NCI-H1092 (cell line): ENCODE measurements at places on chromosomes 12 and 14.

DNA sequence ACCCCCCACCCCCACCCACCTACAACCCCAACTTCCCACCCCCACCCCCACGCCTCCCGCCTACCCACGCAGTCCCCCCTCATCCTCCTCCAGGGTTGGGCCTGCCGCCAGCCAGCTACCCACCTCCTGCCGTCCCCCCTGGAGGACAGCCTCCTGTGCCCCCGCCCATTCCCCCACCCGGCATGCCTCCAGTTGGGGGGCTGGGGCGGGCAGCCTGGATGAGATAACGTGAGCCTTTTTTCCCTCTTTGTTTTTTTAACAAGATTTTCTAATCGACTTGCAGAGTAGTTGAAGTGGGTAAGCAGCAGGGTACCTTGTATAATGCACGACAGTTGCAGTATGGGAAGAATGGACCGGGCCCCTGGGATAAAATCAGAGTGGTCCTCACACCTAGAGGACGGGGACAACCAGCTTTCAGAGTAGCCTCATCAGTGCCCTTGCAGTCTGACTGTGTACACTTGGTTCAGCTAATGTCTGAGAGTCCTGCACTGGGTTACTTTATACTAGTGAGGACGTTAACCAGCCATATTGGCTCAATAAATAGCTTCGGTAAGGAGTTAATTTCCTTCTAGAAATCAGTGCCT, 29.4 kb downstream of the CCNK start:
- DNase-seq, result no peak

GRCh38 chr12:19167708-19168107, 38.2 kb downstream of the PLEKHA5 start:
- DNase-seq, result no peak

- no peak for DNase-seq
Observed at GRCh38 chr12:83642205-83642604, 955.5 kb downstream of the TMTC2 start.

DNA sequence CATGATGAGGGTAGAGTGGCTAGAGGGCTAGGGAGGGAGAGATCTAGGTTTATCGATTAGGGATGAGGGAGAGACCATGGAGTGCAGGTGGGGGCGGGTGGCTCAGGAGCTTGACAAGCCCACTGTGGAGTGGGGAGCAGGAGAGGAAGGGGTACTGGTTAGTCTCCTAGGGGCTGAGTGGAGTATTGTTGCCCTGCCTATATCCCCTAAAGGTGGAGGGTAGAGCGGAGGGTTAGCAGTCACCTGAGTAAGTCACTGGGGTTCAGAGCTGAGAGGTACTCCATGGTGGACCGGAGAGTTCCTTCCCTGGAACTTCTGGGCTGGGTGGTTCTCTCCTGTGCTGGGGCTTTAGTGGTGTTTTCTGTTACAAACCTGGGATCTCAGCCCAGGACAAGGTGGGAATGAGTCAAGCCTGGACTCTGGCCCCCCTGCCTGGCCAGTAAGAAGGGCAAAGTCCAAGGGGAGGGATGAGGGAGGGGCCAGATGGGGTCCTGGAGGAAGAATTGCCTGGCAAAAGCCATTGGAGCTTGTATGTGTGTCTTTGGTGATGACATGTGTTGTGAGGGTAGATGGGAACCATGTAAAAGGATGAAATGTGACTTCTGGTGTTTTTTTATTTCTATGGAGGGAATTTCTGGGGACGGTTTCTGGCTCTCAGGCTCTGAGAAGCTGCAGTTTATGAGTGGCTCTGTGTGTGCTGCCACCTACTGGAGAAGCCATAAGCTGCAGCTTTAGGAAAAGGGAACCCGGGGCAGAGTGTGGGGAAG, at the start of gene CIDEB:
Gene CIDEB, minus strand, starts transcription at position 403 of the 767 bp plus-strand sequence. Its CDS starts 119 bp downstream, at position 284.
- DNase-seq, result peak; percentile 6

- no peak for DNase-seq
Observed at GRCh38 chr14:73775339-73776193, 61.4 kb upstream of the PNMA1 start.

- DNase-seq, result no peak
Observed at GRCh38 chr12:63419154-63419553, 249.1 kb downstream of the DPY19L2 start.

- DNase-seq, result no peak
Observed at GRCh38 chr12:31002999-31003398, 70.7 kb upstream of the DDX11 start.

GRCh38 chr12:82225871-82226270, 132.3 kb downstream of the CCDC59 start:
- no peak for DNase-seq

DNA sequence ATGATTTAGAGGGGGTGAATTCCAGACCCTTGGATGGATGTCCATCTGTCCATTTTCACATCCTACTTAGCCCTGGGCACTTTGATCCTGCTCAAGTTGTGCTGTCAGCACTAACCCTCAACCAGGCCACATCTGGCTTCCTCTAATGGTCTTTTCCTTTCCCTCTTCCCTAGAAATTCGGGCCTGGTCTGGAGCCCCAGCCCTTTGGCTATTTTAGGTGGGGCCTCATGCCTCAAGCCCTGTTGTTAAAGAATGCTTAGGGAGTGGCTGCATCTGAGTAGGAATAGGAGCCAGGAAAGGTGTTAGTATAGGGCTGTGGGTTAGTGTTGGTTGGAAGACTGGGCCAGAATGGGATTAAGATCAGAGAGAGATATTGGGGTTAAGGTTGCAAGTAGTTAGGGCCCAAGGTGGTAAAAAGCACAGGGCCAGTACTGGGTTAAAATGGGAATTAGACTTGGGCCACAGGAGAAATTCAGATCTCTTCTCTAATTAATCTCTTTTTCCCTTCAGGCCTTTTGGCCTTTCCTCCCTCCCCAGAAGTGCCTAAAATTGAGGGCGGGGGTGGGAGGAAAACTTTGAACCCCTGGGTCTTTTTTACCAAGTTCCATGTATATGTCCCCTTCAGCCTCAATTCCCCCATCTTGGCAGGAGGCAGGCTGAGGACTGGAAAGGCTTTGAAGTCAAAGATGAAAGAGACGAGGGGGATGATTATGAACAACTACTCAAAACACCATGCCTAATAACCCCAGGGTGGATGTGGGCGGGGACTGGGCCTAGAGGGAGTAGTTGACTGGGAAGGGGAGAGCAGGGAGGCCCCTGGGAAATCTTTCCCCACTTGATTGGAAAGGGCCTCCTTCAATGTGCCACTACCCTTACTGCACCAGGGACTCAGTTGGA, 4.0 kb upstream of the ZNF385A start:
- no peak for DNase-seq

DNA sequence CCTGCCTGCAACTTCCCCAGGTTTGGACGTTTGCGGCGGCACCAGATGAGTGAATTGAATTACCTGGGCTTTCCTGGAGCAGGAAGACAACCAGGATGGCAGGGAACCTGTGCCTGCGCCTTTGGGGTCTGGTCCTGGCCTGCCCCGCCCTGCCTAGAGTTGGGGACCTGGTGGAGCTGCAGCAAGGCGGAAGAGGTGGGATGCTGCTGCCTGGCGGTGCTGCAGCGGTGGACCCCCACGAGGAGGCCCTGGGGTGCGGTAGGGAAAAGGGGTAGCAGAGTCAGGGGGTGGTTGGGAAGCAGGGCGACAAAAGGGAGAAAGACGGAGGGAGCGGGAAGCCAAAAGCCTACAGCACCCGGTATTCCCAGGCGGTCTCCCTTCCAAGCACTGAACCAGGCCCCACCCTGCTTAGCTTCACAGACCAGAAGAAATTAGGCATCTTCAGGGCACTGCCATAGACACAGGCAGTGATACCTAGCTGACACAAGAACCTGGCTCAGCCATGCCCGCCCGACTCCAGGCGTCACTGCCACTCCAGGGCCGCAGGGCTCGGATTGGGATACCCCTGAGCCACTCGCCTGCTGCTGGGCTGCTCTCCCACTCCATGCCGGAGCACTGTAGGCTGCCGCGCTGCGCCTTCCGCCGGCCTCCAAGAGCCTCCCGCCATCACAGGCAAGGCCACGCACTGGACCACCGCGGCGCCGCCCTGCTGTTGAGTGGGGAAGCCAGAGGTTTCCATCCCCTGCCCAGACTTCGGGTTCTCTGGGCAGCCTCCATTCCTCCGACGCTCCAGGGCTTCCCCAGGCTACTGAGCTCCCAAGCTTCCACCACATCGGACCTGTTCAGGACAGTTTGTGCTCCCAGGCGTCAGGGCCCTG, 155.2 kb upstream of the ALG10B start:
- no peak for DNase-seq

GRCh38 chr14:55316564-55316963, 45.3 kb downstream of the FBXO34 start:
- no peak for DNase-seq

- DNase-seq, result no peak
Observed at GRCh38 chr12:15700595-15700994, 88.6 kb downstream of the EPS8 start.

- DNase-seq, result no peak
Observed at GRCh38 chr14:101062065-101062450, 158.5 kb upstream of the RTL1 start.

DNA sequence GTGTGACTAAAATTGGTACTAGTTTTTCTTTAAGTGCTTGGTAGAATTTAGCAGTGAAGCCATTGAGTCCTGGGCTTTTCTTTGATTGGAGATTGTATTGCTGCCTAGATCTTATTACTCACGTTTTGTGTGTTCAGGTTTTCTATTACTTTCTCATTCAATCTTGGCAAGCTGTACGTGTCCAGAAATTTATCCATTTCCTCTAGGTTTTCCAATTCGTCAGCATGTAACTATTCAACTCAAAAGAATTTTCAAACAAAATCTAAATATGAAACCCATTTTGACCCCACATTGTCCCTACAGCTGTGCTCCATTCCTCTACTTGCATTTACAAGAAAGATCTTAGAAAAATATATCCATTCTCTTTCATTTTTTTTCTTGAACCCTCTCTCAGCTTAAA, 1613.4 kb upstream of the SEL1L start:
- no peak for DNase-seq

- DNase-seq, result no peak
Observed at GRCh38 chr12:95790917-95791849, 619 bp upstream of the NTN4 start.

DNA sequence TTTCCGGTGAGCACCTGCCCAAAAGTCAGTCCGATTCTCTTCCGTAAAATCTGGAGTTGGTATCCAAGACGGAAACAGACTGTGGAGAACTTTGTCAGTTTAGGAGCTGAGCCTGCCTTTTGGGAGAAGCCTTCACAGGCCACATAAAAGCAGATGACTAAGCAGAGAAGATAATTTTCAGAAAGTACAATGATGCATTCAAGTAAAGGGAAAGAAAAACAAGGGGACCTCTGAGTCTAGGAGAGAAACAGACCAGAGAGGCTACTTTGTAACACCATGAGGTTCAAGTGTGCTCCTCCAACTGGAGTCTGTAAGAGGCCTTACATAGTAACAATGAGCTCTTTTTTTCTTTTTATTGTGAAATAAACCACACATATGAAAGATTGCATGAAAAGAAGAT, 21.1 kb downstream of the TMED8 start:
- no peak for DNase-seq

DNA sequence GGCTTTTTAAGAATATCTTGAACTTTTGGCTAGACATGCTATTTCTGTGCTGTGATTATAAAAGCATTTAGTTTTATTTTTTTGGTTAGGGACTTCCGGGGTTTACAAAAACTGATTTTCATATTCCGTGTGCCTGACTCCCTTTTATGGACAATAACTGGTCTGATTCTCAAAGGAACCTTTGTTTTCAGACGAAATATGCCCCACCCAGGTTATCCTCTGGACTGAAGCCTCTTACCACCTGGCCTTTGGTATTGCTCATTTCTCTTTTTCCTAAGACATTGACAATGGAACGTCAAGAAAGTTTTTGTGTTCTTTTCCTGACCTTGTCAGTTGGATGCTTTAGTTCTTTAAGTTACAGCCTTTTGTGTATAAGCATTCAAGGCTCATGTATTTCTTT, 10.8 kb downstream of the TIGAR start:
- DNase-seq, result no peak

GRCh38 chr12:132761032-132761920, at the start of gene ANKLE2:
Gene ANKLE2, minus strand, starts transcription at chr12:132761832. Its CDS starts 34 bp downstream, at chr12:132761798.
- peak; percentile 60 for DNase-seq

DNA sequence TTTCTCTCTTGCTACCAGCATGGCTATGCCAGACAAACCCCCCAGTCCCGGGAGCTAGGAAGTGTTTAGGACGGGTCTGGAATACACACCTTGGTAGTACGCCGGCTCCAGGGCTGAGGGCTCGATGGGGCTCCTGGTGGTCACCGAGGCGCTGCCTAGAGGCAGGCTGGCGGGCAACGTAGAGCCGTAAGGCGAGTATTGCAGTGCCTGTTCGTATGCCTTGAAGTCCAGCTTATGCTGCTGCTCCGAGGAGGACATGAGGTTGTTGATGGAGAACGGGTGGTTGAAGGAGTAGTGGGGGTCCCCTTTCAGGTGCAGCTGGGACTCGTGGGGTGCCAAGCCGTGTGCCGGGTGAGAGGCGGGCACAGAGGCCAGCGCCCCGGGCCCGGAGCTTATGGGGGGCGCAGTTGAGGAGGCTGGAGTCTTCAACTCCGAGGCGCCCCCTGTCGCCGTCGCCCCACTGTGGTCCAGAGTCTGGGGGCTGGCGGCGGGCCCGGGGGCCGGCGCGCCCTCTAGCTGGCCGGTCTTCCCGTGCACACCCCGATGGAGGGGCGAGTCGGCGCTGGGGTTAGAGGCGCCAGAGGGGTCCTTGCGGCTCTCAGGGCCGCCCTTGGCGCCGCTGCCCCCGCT, 3.6 kb downstream of the FOXA1 start:
- peak; percentile 84 for DNase-seq

GRCh38 chr12:75650595-75651341, 139.4 kb upstream of the KRR1 start:
- DNase-seq, result no peak

GRCh38 chr14:96056509-96057422, 17.6 kb downstream of the C14orf132 start:
- no peak for DNase-seq

DNA sequence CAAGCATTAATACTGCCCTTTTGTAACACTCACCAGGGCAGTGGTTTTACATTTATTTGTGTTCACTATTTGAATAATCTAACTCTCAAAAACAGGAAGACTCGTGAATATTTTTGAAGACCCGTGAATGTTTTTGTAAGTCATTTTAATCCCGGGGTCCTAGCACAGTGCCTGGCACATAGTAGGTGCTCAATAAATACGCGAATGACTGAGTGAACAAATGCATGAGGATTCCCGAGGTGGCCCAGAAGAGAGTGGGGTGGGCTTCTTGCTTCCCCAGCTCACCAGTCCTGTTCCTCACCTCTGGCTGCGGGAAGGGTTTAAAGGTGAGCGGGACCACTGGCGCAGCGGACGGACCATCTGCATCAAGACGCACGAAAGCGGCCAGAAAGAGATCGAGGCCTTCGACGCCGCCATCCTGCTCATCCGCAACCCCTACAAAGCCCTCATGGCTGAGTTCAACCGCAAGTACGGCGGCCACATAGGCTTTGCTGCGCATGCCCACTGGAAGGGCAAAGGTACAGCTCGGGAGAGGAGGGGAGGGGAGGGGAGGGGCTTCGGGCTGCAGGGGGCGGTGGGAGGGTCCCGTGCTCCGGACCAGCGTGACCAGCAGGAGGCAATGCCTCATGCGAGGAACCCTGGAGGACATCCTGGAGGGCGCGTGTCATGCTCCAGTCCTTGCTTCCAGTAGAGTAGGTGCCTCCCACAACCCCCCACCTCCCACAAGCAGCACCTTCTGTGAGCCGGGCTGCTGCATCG, 98.9 kb downstream of the CMKLR1 start:
- DNase-seq, result no peak
